Stimulated activated CD4-positive, alpha-beta T cell treated with anti-CD3 and anti-CD28 coated beads, Interleukin-1b, Interleukin-23, amount 100 ng/mL, for 4 hours (primary cell): ENCODE measurements at places on chromosomes 2 and 18.
A peak's percentile ranks its signal among the peaks of the same experiment; 100 is the strongest.

DNA sequence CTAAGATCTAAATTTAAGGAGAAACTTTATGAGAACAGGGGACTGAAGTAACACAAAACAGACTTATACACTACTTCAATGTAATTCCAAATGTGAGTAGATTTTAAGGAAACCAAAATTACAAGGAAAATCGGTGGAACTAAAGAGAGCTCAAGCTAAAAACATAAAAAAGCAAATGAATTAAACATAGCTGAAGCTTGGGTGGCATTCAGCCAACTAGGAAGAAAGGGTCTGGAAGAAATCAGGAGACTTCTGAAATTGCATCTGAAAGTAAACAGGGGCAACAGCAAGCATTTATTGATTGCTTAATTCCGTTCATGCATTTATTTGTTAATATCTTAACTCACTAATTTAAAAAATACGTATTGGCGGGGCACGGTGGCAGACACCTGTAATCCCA is 727.3 kb upstream of the PKDCC start:
- no peak for DNase-seq

DNA sequence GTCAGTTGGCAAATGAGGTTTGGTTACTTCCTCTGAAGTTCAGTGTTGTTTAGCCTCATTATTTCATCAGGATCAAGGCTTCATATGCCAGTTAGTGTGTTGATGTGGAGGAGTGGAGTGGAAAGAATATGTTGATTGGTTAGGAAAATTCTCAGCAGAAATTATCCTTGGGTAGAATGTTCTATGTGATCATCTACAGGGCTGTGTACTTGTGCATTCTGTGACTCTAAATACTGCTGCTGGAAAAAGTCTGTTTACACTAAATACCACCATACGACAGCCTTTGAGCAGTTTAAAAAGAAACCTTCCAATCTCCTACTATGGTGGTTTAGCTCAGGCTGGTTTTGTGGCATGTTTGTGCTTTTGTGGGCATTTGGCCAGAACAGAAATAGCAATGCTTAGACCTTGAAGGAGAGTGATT is 25.8 kb downstream of the CAB39 start:
- no peak for DNase-seq

- DNase-seq = no peak
Observed at GRCh38 chr2:28429636-28430376, 37.1 kb downstream of the FOSL2 start.

GRCh38 chr2:184336688-184337087 is 261.6 kb upstream of the ZNF804A start:
- no peak for DNase-seq

DNA sequence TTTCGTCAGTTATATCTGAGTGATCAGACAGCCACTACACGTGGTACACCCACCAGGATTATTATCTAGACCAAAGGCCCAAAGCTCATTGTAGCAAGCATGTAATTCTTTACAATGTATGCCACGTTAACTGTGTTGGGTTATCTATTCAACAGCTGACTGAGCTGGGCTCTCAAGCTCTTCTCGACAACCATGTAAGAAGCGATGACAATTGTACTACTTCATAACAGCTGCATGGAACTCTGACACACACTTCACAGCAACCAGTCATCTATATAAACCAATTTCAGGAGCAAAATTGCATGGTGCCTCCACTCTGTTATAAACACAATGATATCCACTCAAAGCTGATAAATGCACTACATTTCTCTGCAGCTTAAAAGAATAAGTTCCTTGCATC is 701.8 kb downstream of the NR4A2 start:
- DNase-seq = no peak

DNA sequence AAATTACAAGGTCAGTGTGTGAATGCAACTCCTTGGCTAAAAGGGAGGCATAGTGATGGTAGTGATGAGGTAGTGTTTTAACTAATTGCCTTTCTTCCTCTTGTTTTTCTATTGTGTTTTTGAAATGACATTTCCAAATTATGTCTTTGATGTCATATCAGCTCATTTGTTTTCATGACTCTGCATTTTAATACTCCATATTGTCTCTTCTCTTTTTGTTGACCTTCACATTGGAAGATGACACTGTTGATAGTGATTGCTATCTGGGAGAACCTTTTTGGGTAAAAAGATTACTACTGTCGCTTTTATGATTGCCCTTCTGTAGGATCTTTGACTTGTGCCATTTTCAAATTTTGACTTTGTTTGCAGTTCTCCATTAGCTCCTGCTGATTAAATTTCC is 3.0 kb downstream of the GIGYF2 start:
- DNase-seq = no peak

GRCh38 chr2:73334620-73335019 is 41.3 kb upstream of the EGR4 start:
- no peak for DNase-seq

- peak; percentile 62 for DNase-seq
Observed at GRCh38 chr2:195498176-195498575, 158.8 kb upstream of the SLC39A10 start.

DNA sequence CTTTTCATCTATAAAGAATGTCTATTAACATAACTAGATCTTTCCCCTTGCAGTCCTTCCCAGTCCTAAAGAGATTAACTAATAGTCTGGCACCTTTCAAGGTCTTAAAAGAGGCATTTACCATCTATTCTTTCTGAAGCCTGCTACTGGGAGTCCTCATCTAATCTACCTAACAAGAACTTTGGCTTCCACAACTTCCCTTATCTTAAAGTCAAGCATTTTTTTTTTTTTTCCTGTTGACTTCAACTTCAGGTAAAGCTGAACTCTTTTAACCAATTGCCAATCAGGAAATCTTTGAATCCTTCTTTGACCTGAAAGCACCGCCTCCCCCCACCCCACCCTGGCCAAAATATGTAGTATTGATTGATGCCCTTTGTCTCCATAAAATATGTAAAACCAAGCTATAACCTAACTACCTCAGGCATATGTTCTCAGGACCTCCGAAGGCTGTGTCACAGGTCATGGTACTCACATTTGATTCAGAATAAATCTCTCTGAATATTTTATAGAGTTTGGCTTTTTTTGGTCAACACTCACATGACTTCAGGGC is 168.6 kb downstream of the PTPRM start:
- no peak for DNase-seq

DNA sequence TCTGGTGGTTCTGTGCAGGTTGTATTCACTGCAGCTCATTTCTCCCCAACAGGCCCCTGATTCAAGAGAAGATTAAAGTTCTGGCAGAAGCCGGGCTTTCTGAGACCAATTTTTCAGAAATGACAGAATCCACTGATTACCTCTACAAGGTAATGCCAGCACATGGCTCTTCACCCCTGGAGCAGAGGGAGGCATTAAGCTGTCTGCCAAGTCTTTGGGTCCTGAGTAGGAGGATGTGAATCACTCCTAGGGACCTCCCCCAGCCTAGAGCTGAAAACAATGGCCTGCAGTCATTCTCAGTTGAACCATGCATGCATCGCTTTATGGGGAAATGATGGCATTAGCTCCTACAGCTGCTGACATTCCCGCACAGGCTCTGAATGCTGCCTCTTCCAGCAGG is 20.5 kb upstream of the RPL37A start:
- no peak for DNase-seq

DNA sequence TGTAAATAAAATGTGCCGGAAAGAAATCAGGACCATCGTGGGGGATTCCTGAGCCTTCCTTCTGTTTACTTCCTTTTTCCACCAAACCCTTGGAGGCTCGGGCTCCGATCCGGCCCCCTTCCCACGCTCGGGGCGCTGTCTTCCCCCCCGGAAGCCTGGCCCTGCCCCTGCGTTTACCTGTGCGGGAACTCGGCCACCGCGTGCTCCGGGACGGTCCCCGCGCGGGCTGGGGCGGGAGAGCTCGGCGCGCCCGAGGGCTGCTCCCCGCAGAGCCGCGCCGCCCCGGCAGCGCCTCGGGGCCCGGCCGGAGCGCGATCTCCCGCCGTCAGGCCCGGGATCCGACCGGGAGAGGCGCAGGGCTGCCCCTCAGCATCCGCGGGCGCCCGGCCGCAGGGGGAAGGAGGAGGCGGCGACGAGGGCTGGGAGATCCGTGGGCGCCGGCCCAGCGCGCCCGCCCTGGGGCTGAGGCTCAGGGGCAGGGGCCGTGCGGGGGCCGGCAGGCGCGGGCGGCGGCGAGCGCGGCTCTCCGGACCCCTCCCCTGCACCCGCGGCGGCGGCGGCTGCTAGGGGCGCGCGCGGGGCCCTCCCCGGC is 435 bp downstream of the ADCY3 start:
- DNase-seq = peak; percentile 39

GRCh38 chr2:128169497-128169896 is 78.5 kb downstream of the UGGT1 start:
- no peak for DNase-seq

GRCh38 chr2:23452853-23453420 is 68.0 kb downstream of the KLHL29 start:
- DNase-seq = no peak

GRCh38 chr2:217854684-217855420 is 147.9 kb downstream of the TNS1 start:
- no peak for DNase-seq

GRCh38 chr18:31931163-31931885 is 11.6 kb downstream of the TRAPPC8 start:
- DNase-seq = no peak

- DNase-seq = peak; percentile 18
Observed at GRCh38 chr2:237662671-237663093, 35.3 kb downstream of the LRRFIP1 start.

- no peak for DNase-seq
Observed at GRCh38 chr18:5891854-5892215, 3.5 kb downstream of the TMEM200C start.

- DNase-seq = no peak
Observed at GRCh38 chr2:20048488-20049448, 2.7 kb downstream of the LAPTM4A start.

DNA sequence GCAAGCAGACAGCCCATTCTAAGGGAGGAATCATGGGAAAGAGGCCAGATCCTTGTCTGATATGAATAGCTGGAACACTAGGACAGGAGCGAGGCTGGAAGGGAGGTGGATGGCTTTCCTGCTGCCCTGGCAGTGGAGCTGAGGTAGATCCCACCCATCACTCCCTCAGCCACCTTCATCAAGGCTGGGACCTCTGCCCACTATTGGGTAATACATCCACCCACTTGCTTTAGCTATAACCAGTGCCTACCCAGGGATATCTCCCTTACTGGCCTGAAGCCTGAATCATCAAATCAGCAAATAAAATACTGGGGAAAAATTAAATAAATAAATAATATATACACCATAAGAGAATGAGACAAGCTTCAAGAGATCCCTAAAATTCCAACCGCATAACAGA is 183.2 kb upstream of the KYNU start:
- no peak for DNase-seq

GRCh38 chr2:200585730-200586643 is at the start of gene AOX1:
Gene AOX1, plus strand, starts transcription at chr2:200586014. Its CDS starts 95 bp downstream, at chr2:200586109.
- no peak for DNase-seq

DNA sequence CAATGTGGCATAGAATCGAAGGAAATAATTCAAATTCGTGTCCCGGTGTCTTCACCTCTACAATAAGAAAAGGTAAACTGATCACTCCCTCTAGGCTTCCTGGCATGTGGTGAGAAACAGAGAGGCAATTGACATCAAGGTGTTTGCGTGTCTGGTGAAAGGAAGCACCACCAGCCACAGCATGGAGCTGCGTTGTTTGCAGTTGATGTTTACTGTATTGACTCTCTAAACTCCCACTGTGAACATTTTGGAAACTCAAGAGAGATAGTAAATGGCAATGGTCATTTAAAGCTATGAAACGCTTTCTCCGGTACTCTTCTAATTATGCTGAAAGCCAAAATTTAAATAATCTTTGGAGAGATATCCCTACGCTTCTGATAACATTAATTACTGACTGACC is 82.6 kb downstream of the SETBP1 start:
- DNase-seq = no peak

DNA sequence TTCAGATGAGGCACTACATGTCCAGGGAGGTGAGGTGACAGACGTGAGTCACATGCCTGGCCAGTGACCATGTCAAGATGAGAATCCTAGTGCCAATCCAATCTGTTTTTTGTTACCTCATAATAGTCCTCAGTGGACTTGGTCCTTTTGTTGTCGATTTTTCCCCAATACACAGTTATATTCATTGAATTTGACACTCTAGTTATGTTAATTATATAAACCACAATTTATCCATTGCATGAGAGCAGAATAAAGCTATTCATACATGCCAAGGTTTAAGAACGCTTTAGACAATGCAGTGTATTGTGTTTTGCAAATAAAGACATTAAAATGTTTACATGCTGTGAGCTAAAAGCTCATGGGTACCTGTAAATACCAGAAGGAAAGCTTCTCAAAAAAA is 21.6 kb upstream of the TMEFF2 start:
- DNase-seq = no peak

DNA sequence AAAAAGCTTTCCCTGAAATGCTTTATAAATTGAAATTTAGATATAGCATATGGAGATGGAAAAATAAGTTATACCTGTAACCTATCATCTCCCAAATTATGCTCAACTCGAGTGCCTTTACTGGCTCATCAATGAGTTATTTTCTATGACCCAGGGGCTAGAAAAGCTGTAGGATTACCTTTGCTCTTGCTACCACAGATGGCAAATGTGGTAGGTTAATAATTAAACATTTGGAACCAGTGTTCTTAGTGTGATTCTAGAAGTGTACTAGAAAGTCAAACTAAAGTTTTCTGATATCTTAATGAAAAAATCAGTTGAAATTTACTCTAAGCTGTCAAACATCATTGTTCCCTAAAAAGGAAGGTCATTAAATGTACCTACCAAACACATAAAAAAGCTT is 22.5 kb downstream of the ALS2 start:
- no peak for DNase-seq

DNA sequence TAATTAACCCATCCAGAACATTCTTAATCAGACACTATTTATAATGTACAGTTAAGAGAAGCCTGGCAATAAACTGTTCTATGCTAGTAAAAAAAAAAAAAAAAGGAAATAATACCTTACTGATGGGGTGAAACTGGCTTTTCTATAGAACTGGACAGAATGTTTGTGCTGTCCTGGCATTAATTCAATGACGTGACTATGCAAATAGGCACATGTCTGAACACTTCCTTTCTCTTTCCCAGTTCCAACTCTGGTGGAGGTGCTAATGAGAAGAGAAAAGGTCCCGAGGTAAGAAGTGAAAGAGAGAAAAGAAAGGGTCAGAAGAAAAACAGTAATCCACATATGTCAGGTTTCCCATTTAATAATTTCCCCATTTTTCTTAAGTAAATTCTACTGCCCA is 508.4 kb downstream of the ZEB2 start:
- DNase-seq = no peak

- DNase-seq = no peak
Observed at GRCh38 chr2:6657136-6657535, 208.6 kb downstream of the CMPK2 start.

GRCh38 chr2:230650585-230651137 is 62.0 kb upstream of the CAB39 start:
- DNase-seq = no peak

- DNase-seq = no peak
Observed at GRCh38 chr2:197211881-197212342, 98.7 kb downstream of the ANKRD44 start.
